SIG-M5 (cell line): ENCODE measurements at places on chromosomes 12 and 14.

DNA sequence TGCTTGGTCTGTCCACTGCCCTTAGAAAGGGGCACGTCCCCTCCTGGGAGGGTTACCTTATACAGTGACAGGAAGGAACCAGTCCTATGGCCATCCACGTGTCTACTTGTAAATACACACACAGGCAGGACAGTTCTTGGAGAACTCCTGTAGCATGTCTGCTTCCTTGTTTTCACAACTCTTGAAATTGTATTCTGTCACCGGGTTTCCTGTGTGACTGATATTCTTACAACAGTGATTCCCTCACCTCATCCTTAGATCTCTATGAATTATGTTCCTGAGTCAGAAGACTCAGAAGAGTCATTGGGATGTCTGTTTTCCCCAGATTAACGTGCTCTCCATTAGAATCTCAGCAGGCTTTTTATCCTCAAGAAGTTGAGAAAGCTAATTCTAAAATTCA is 44.1 kb upstream of the DYNC1H1 start:
- DNase-seq = no peak

GRCh38 chr12:27101290-27101689 is 18.9 kb upstream of the C12orf71 start:
- DNase-seq = no peak

DNA sequence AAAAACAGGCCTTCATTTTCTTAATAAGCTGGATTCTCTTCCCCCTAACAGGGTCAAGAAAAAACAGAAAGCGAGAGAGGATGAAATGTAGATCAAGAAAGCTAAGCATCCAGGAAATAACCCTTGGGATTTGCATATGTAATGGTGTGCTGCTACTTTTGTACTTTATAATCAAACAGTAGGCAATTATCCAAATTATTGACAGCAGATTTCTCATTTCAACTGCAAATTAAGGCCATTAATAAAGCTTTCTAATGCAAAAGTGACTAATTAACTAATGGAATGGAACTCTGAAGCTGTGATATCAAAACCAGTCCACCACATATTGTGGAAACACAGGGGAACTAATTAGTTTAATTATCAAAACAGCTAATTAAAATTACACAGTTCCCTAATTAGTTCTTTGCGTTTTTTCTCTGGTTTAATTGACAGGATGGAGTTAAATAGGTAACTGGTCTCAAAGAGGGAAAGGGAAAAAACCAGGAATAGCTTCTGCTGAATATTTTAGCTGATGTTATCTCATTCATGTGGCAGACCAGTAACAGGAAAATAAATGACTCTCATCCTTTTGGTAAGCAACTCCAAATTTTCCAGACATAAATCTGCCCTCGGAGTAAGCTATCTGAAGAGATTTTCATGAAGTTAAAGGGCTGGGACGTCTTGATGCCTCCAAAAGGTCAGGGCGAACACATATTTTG is 182.7 kb upstream of the LMO3 start:
- DNase-seq = no peak

DNA sequence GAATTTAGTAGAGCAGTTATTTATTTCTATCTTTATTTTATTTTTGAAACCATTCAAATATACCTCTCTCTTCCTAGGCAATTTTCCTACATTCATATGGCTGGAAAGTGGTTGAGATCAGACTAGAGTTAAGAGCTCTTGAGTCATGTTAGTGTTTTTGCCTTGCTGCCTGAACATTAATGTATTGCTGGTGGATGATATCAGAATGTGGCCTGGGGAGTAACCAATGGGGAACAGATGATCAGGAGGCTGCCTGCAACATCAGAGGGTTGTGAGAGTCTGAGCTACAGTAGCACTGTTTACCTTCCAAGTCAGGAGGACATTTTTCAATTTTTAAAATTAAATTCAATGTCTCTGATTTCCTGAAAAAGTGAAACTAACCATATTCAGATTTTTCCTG is 166.3 kb upstream of the TRHDE start:
- DNase-seq = no peak

GRCh38 chr14:64979336-64980074 is 7.2 kb upstream of the FNTB start:
- DNase-seq = no peak

- DNase-seq = no peak
These were observed 492.1 kb upstream of the TMEM132C start for GRCh38 chr12:127774828-127775227.

DNA sequence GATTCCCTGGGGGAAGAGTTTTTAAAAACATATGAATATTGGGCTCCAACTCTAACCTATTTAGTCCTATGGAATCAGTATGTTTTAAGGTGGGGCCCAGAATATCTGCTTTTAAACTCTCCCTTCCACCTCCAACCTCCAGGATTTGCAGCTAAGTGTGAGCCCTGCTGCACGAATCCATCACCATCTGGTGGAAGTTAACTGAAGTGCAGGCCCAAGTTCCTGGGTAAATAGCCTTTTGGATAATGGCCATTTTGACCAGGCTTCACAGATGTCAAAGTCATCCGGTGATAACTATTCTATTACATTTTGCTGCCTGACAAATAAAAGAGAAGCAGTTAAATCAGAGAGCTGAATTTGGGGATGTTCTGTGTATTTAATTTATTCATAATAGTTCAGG is 58.1 kb upstream of the RMST start:
- DNase-seq = no peak

GRCh38 chr12:41224066-41224465 is 35.9 kb downstream of the PDZRN4 start:
- no peak for DNase-seq

GRCh38 chr12:39613525-39613924 is 6.1 kb downstream of the ABCD2 start:
- DNase-seq = no peak

DNA sequence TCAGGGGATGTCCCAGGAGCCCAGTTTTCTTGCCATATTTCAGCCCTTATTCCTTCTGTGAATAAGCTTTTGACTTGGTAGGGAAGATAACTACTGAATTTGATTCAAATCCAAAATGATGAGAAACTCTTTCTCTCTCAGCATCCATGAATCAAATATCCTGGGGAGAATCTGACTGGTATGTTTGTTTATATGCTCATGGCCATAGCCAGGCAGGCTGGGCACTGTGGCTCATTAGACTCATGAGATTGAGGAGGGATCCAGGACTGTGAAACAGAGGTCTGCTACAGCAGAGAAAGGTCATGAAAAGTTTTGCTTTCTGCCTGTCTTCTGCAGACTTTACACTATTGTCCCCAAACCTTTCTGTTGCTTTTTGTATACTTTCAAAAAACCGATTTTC is 346.4 kb upstream of the ATP2B1 start:
- DNase-seq = no peak

- no peak for DNase-seq
These were observed 20.2 kb downstream of the OR4N2 start for GRCh38 chr14:19823765-19824164.

- no peak for DNase-seq
These were observed 1008.5 kb downstream of the NRXN3 start for GRCh38 chr14:79178719-79179118.

DNA sequence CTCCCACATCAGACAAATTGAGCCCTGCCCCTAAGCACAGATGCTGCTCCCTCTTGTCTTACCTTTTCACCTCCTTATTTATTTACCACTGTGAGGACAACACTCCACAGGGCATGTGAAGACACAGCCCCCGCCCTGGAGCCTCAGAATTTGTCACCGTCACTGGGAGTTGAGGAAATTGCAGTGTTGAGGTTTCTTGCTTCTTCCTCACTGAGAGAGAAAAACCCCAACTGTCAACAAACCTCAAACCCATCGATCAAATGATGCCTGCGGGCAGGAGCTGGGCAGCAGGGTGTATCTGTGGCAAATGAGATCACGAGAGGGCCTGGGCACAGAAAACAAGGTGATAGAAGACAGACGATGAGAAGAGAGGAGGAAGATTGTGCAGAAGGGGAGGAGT is 30.5 kb upstream of the PLEKHG3 start:
- DNase-seq = no peak

GRCh38 chr12:59895166-59895775 is 299.4 kb downstream of the SLC16A7 start:
- no peak for DNase-seq

GRCh38 chr12:120290609-120291305 is 946 bp downstream of the RNU4-2 start:
- DNase-seq = no peak

DNA sequence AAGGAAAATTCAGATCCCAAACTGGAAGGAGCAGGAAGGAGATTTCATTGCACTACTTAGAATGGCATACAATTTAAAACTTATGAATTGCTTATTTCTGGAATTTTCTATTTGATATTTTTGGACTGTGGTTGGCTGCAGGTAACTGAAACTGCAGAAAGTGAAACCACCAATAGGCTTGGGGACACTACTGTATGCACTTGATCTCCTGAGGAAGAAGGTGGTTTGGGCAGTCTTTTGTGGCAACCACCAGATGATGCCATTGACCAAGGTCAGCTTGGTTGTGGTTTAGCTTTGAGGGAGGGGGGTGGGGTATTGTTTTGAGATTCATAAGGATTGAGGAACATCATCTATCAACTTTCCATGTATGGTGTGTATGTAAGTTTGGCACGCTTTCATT is 209.5 kb upstream of the STXBP6 start:
- no peak for DNase-seq

DNA sequence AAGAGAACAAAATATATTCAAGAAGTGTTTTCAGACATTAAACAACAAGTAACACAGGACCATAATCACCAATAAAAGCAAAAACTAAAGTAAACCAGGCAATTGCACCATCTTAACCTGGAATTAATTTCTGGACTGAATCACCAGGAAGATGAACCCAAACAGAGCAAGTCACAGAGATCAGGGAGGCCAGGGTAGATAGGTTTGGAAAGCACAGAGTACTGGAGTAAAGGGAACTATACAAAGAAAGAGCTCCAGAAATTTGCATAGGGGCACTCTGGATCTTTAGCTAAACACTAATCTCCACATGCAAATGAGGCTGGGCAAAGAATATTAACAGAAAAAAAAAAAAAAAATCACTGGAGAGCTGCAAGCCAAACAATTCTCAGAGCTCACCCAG is 84.7 kb downstream of the NUAK1 start:
- no peak for DNase-seq

- no peak for DNase-seq
These were observed 70.1 kb downstream of the CLIP1 start for GRCh38 chr12:122352394-122352793.

DNA sequence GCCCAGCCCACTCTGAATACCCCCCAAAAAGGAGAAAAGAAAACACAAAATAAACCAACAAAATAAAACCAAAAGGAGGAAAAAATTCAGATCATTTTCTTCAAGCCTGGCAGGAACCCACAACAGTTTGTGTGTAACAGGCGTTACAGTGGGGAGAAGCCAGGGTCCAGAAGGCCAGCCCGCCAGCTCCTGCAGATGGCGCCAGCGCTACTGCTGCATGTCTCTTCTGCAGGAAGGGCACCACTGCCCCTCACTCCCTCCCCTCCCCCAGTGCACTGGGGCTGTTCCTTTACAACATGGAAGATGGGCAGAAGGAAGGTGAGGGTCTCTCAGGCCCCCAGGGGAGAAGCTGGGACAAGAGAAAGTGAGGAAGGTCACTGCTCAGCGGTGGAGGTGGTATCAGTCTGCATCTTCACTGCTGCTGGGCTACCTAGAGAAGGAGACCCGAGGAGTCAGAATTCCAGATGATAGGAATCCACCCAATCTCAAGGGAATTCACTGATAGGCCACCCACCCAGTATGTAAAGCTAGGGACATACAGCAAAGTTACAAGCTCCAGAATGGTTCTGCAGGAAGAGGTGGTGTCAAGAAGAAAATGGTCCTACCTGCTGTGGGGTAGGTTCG is 2.3 kb upstream of the NOP2 start:
- DNase-seq = no peak

DNA sequence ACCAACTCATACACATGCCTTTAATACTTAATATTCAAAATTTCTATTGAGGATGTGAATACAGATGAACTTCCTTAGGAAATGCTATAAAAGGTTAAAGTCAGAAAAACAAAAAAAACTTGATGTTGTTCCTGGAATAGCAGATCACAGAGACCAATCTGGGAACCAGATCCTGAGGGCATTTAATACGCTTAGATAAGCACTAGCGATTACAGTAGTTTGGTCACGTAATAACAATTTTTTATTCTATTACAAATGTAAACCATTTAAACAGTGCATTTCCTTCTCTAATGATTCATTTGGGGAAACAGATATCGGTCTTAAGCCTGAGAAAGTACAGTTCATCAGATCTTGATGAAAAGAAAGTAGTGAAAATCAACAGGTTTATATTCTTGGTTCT is 30.8 kb upstream of the ABCC9 start:
- no peak for DNase-seq

DNA sequence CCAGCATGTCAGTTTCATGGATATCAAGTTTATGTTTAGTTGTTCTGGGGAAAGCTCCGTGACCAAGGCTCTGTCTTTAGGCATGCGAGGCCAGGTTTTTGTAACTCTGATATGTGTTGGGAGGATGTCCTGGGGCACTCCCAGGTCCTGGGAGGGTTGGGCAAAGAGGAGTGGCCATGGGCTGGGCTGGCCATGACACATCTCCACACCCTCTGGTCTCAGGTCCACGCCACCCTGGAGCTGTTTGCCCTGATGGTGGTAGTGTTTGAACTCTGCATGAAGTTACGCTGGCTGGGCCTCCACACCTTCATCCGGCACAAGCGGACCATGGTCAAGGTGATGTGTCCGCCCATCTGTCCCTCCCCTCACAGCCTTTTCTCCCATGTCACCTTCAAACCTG is 46.4 kb downstream of the TPCN1 start:
- no peak for DNase-seq

GRCh38 chr12:91717804-91718203 is 427.8 kb downstream of the BTG1 start:
- DNase-seq = no peak

GRCh38 chr12:110546339-110546738 is 36.8 kb downstream of the PPTC7 start:
- no peak for DNase-seq

DNA sequence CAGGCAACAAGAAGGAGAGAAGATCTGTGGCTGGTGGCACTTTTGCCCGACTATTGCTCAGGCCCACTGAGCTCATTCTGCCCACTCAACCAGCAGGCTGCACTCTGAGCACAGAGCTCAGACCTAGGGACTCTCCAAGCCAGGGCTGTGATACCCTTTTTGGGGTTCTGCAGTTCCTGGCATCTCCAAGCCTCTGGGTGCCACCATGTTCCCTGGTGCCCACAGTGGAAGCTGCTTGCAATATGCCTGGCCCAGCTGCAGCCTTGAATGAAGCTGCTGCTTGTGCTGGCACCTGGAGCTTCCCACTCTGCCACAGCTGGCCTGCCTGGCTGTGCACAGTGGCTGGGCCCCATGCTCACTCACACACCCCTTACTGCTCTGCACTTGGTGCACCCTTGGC is 236.1 kb downstream of the ADGRD1 start:
- DNase-seq = no peak

DNA sequence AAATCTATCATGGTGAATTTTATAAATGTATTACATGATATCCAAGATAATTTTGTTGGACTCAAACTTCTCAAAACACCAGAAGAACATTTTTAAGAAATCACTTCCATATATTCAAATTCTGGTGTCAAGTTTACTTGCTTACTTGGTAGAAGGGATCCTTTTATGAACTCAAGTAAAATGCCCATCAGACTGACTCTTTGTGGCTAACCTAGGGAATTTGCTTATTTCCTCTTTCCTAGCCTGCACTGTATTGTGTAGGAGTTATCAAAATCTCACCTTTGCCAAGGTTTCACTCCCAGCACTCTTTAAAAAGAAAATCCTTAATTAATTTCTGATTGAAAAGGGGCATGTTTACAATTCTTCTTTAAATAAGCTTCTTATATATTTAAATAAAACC is 196.5 kb downstream of the DUSP6 start:
- DNase-seq = no peak

- no peak for DNase-seq
These were observed 168.5 kb upstream of the ATP2B1 start for GRCh38 chr12:89877136-89877535.

- no peak for DNase-seq
These were observed 154.1 kb downstream of the NEDD1 start for GRCh38 chr12:97061171-97061570.
